Left colon (tissue), 2 donors: ENCODE measurements at places on chromosomes 2 and 18. TPM values are rescaled to one million over a fixed set of nuclear protein-coding genes. Genes with fewer than 3 reads are reported as not detected.

DNA sequence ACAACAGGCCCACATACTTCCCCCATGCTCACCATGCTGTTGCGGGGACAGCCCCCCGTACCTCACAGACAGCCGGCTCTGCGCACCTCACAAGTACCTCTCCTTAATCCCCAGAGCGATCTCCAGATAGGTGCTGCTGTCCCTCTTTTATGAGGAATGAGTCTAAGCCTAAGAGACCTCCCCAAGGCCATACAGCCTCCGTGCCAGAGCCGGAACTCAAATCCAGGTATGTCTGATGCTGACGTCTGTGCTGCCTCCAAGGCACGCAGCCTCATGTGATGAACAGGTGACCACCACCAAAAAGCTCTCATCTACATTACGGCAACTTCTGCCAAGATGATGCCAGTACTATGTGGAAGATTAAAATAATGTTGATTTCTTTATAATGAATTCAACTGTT, 85.2 kb downstream of the EIPR1 start:
- DNase-seq = no peak

IL36A gene
- not detected for total RNA-seq

DNA sequence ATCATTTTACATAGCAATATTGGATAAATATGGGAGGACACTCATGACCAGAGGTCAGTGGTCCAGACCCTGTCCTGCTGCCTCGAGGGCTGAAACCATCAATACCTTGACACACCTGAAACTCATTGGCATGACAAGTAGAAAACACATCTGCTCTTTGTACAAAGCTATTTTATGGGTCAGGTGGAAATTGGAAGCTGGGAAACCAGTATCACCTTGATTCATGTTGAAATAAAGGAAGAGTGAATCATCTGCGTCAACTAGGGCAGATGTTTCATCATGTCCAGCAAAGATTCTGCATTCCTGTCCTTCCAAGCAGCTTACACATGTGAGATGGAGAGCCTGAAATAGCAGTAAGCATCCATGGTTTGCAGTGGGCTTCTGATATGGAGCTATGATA, 80.0 kb upstream of the ERBB4 start:
- DNase-seq = no peak

DNA sequence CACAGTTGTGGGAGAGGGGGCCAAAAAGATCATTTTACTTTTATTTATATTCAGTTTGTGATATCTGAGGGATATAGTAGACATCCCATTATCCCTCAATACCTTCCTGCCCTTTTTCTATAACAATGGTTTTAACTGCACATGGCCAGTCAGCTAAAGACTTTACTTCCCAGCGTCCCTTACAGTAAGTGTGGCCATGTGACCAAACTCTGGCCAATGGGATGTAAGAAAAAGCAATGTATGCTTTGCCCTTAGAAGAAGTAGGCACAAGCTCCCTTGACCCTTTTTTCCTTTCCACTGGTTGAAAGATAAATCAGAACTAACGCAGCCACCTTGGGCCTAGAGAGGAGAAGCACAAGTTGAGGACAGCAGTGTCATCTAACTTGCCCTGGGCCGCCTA, 44.6 kb upstream of the LRPPRC start:
- DNase-seq = no peak

DNA sequence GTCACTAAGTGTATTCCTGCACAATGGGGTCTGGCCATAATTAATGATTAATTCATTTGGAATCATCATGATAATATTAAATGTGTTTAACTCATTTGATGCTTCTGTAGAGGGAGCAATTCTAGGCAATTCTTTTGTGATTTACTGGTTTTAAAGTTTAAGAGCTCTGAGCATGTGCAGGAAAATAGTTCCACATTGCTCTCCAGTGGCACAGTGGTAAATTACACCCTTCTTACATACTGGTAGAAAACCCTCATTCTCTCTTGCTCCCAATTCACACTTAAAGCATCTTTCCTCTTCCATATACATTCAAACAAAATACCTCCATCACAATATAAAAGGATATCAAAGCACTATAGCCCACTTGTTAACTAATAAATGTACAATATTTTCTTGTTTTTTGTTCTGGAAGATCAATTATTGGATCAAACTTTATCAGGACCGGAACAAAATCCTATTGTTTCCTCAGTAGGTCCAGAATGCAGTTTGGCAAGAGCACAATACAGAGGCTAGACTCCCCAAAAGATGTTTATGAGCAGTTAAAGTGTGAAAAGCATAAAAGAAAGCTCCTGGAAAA, 844.3 kb downstream of the MBD2 start:
- DNase-seq = no peak

DNA sequence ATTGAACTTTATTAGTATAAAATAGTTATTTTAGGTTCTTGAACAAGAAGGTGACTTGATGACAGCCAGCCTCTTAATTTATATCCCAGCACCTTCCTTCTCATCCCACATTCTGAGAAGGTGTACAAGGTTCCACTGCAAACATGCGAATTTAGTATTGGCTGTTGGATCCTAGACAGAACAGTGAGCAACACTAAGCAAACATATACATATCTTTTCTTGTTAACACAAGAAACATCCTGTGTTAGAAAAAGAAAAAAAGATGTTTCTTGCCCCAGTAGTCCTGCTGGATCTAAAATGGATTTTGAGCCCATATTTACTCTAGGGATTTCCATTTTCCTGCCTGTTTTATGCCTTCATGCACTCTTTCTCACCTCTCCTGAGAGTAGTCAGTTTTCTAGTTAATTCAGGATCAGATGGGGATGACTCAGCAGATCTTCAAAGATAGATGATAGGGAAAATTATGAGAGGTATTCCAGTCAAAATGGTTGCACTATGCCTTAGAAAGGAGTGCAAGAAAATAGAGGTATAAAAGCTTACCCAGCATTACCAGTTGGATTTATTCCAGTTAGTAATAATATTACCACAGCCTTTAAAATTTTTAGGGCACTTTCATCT, 336.5 kb downstream of the MEIS1 start:
- DNase-seq = no peak

PDE11A gene
- total RNA-seq = 1.8 TPM

DNA sequence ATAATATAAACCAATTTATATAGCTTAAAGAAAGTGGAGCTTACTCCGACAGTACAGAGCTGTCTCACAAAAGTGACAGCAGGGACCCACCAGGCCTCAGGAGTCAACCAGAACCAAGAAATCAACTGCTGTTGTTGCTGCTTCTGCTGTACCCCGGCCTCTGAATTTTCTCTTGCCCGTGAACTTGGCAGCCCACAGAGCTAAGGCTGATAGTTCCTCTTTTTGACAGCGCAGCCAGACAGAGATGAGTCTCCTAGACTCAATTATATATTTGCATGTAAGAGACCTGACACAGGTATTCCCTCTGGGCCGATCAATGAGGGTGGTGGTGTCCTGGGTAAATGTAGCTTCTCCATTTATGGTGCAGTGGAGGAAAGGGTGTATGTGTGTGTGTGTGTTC, 109.4 kb downstream of the KCTD1 start:
- no peak for DNase-seq

GRCh38 chr2:236321415-236321814, 57.2 kb upstream of the ASB18 start:
- DNase-seq = no peak

NEB gene
- 0.18 TPM for total RNA-seq

SLC9A4 gene
- total RNA-seq = 0.34 TPM

GRCh38 chr18:23612434-23613090, 26.3 kb upstream of the NPC1 start:
- DNase-seq = no peak

- peak; percentile 72 for DNase-seq
Measured at GRCh38 chr2:8803658-8804379, 33.6 kb downstream of the KIDINS220 start.

HOXD4 gene
- total RNA-seq = 9.7 TPM

APOB gene
- total RNA-seq = 0.24 TPM

- DNase-seq = peak; percentile 10
Measured at GRCh38 chr2:221203125-221203524, 369.0 kb downstream of the EPHA4 start.

DNA sequence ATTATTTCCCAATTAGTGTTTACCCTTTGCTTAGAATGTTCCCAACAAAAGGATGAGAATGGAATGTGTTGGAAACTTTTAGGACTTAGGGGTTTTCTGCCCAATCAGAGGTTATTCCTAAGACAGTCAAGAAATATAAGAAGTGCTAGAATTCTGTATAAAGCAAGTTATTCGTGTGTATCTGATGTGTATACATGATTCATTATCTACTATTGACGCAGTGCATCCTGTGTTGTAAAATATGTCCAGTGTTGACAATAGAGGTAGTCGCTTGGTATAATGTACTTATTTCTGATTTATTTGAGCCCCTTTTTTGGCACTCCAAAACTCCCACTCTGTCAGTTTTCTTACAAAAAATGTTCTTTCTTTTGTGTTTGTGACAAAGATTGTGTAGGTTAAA, 881 bp downstream of the PIKFYVE start:
- DNase-seq = no peak

DNA sequence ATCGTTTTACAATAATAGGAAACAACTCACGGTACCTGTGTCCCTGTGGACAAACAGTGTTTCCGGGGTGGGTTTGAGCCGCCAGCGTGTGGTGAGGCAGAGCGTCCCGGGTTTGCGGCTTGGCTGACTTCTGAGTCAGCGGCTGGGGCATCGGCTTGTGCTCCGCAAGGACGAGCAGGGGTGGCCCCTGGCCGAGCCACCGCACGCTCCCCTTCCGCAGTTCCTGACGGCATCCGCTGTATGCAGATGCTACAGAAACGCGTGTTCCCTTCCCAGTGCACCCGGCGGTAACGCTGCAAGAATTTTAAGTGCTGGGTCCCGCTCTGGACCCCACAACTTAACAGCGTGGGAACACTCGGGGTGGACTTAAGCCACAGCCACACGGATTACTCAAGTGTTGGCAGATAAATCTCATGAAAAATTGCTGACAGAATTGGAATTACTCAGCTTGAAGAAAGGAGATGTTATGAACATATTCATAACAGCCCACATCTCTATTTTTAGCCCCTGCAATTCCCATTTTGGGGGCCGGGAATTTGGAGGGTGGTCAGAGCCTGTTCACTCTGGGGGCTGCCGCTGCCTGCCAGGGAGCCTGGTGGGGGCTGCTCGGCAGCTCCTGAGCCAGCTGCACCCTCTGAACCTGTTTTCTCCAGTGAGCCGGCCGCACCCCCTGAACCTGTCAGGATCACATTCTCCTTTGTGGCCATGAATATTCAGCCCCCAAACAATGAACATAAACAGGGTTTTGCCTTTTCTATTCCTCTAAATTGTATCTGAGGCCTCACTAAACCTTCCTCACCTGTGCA, 12.6 kb upstream of the KCNG2 start:
- no peak for DNase-seq

FLACC1 gene
- 1.3 TPM for total RNA-seq

DNA sequence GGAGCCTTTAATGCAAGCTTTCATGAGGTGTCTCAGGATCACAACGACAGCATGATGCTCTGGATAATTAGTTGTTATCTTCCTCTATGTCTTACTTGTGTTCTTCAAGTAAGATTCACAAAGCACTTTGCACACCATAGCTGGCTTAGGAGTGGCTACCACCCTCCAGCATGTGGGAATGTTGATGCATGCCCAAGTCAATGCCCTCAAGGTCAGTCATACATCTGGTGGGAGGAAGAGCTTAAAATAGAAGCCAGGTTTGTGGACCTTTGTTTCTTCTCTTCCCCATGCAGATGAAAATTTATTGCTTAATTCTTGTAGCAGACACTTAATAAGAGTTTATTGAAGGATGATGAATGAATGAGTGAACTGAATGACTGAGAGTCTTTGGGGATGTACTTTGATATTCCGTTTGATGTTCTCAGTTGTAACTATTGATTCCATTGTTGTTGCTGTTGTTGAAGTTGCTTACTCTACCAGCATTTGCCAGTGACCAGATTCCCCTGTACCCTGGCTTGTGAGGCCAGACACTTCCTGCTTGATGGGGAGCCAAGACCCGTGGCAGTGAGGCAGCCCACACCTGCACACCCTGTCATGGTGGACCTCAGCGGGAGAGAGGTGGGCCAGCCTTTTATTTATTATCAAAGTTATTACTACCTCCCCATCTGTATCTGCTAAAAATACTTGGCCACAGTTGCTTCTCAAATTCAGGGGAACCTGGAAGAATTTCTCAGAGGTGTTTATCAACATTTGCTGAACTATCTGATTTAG, 137.8 kb downstream of the LAMA3 start:
- no peak for DNase-seq

DNA sequence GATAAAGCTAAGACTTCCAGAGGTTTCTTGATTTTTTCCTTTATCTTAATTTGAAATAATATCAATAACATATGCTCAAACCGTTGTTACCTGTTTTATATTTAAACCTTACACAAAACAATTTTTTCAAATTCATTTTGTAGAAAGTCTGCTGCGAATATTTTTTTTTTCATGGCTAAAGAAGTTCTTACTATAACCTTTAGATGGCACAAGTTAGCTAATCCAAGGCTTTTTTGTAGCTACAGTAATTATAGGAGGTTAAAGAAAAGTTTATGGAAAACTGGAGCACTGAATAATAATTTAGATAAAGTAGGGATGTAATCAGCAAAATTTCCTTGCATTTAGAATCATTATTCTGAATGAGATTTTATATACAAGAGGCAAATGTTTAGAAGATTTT, 78.0 kb upstream of the PNPT1 start:
- no peak for DNase-seq

- DNase-seq = peak; percentile 47
Measured at GRCh38 chr2:64400733-64401528, 53.0 kb upstream of the LGALSL start.

DNAJC5G gene
- not detected for total RNA-seq

SAG gene
- not detected for total RNA-seq

- DNase-seq = no peak
Measured at GRCh38 chr2:238259061-238260020, 19.5 kb upstream of the HES6 start.

- DNase-seq = no peak
Measured at GRCh38 chr2:120471166-120471565, 125.2 kb downstream of the INHBB start.

DNA sequence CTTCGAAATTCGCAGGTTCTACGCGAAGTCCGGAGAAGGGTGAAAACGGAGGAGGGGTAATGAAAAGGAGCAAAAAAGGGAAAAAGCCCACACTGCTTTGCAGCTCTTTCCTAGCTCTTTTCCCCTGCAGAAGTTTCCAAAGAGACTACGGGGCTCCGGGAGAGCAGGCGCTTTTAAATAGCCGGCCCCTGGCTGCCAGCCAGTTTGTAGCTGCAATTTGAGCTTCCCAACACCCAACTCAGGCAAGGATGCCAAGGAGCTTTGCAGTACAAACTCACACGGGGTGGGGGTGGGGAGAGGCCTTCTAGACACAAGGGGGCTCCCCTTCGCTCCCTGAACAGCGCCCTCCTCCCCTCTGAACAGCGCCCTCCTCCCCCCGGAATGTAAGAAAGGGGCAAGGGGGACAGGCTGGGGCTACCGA, at the start of gene IGFBP5:
TSS of gene IGFBP5 (minus strand) at position 149 of the 421 bp plus-strand sequence. CDS start 774 bp downstream, outside the sequence.
- DNase-seq = peak; percentile 72

GRCh38 chr2:196205011-196205766, 33.8 kb upstream of the STK17B start:
- no peak for DNase-seq
